GM12878 (cell line): ENCODE measurements at places on chromosomes 2 and 18. TPM values are rescaled to one million over a fixed set of nuclear protein-coding genes. Genes with fewer than 3 reads are reported as not detected.

DNA sequence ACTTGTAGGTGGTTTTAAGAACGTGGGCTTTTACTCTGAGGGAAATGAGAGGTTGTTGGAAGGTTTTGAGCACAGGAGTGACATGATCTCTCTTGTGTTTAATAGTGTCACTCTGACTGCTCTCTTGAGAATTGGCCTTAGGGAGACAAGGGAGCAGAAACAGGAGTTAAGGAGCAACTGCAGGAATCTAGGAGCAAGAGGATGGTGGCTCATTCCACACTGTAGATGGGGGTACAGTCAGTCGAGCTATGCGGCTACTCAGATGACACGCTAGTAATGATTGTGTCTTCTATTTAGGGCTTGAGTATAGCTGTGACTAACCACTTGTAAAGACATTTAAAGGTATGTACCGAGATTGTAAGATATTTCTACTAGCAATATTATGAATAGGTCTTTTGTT lies 87.4 kb downstream of the RPRM start:
- DNase-seq, result no peak

The NYAP2 gene
- total RNA-seq, result not detected in 2 replicates

The PKDCC gene
- 4.3 TPM in 2 replicates for total RNA-seq

DNA sequence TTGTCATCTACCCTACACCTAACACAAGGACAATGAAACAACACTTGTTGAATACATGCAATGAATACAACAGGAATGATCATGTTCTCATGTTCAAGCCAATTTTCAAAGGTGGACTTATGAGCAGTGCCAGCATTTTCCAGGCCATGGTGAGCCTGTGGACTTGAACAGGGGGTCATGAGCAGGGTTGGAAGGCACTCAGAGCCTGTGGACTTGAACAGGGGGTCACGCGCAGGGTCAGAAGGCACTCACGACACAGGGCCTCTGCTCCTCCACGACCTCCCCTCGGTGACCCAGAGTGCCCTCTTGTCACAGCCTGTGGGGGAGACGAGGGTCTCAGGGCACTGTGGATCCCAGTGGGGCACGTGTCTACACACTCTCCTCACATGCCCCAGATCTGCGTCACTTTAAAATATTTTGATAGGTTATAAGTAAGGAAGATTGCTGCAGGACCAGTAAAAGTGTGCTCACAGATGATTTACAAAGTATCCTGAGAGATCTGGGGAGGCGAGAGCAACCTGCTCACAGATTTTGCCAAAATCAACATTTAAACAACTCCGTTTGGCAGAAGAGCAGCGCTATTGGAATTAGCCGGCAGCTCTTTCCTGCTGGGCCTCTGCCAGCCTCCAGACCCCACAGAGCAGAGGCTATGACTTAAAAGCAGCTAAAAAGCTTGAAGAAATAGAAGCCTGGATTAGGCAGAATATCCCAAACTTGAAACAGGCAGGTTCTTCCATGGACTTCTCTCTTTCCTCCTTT lies 121.9 kb downstream of the TMEM18 start:
- DNase-seq, result no peak

DNA sequence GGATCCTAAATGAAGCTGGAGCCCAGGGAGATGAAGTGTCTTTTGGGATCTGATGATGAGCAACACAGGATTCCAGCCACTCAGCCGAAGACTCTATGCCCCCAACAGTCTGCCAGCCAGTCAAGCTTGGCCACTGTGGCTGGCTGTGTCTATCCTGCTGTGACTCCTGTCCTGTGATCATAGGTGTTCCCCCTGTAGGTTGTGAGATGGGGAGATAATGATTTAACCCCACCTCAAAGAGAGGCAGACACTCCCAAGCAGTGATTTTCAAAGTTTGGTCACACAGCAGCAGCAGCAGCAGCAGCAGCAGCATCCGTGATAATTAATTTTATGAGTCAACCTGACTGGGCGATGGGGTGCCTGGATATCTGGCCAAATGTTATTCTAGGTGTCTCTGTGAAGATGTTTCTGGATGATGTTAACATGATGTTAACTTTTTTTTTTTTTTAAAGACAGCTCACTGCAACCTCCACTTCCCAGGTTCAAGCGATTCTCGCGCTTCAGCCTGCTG lies 21.4 kb upstream of the RHOB start:
- DNase-seq, result no peak

- no peak for DNase-seq
These were observed 176.4 kb upstream of the REV1 start for GRCh38 chr2:99666256-99666655.

- no peak for DNase-seq
These were observed 680.5 kb downstream of the DSC3 start for GRCh38 chr18:30361864-30362540.

- no peak for DNase-seq
These were observed 11.4 kb upstream of the ALPI start for GRCh38 chr2:232444409-232445148.

- DNase-seq, result no peak
These were observed 324.5 kb upstream of the EPHA4 start for GRCh38 chr2:221896505-221897151.

- no peak for DNase-seq
These were observed 12.6 kb upstream of the L3MBTL4 start for GRCh38 chr18:6427286-6427685.

GRCh38 chr2:30584116-30584515 lies 137.1 kb downstream of the LCLAT1 start:
- peak; percentile 20 for DNase-seq

DNA sequence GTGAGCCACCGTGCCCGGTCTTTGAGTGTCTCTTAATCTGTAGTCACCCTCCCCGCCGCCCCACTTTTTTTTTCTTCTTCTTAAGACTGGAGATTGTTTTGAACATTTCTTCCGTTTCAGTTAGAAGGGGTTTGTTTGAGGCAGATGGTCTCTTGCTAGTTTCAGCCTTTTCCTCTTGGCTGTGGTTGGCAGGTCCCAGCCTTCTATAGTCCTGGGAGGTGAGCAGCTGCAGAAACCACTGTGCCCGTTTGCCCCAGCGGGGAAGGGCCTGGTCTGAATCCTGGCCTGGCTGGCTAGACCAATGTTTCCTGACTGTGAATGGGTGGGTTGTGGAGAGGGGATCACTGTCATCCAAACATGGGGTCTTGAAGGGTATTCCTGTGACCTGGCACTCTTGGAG lies 30.1 kb upstream of the MCFD2 start:
- DNase-seq, result no peak

The ACMSD gene
- not detected in 2 replicates for total RNA-seq

The GULP1 gene
- 0.13 TPM in 1 of 2 replicates, not detected in the other for total RNA-seq

DNA sequence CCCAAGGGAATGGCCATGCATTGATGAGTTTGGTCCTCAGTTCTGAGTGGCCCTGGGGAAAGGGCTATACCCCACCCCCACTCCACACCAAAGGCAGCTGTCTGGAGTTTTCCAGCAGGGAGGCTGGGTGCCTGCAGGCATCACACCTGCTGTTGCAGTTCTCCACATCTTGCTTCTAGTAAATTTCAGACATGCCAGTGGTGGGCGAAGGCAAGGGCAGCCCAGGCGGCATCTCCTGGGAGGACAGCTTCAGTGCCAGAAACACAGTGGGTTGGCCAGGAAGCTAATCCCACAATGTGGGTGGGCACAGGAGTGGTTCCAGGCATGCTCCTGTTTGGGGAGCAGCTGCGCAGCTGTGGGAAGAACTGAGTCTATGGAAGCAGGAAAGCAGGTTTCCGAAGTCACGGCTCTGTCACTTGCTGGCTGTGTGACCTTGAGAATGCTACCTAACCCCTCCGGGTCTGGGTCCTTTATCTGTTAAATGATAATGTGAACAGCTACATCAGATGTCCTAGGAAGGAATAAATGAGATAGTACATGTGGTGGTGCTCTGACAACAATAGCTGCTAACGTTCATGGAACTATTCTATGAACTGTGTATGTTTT lies 84.6 kb upstream of the SPTBN1 start:
- DNase-seq, result no peak
